ENCODE measurements at places on chromosomes 11 and 22.

DNA sequence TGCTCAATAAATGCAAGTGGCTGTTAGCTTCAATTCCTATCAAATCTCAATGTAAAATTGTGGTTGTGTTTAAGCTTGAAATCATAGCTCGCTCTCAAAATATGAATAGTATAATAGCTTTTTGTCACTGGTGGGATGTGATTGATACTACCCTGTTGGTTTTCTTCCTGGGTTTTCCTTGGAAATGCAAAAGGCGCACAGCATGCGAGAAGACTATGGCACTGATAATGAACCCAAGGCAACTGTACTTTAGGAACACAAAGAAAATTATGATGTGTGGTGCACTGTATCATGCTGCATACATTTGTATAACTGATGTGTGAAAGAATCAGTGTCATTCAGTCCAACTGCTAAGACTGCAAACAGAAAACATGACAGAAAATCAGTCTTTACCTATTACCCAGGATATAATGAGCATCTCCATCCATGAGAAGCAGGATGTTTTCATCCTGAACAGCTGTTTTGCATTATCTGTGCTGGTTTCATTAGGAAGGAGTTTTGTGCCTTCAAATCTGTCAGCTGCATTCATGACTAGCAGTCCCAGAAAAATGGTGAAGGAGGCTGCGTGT lies 101.2 kb downstream of the TRPC6 start:
- no peak for DNase-seq

DNA sequence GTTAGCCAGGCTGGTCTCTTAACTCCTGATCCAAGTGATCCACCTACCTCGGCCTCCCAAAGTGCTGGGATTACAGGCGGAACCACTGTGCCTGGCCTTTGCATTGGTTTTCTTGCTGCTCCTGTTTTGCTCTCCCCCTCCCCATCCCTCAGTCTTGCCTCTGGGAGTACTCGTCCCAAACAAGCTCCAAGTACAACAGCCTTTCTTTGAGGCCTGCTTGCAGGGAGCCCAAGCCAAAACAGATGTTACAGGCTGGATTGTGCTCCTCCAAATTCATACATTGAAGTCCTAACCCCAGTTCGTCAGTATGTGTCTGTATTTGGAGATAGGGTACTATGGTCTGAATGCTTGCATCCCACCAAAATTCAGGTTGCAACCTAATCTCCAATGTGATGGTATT lies 8.6 kb downstream of the IGLL1 start:
- DNase-seq: no peak

- DNase-seq: no peak
Measured at GRCh38 chr11:133123366-133123765, 408.9 kb downstream of the OPCML start.

DNA sequence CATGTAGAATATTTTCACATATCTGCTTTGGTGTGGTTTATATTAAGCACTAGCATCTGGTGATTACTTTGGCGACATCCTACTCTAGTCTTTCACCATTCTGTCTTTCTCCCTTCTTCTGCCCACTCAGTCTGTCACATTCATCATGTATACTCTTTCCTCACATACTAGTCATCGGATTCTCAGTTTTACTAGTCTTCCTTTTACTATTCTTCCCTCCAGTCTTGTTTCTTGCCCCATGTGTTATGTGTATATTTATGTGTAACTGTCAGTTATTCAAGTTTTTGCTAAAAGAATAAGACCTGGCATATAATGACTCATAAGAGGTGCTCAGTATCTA lies 4.6 kb upstream of the DIXDC1 start:
- DNase-seq: no peak

- peak; percentile 35 for DNase-seq
Measured at GRCh38 chr11:111938687-111939160, 1.6 kb downstream of the DIXDC1 start.

DNA sequence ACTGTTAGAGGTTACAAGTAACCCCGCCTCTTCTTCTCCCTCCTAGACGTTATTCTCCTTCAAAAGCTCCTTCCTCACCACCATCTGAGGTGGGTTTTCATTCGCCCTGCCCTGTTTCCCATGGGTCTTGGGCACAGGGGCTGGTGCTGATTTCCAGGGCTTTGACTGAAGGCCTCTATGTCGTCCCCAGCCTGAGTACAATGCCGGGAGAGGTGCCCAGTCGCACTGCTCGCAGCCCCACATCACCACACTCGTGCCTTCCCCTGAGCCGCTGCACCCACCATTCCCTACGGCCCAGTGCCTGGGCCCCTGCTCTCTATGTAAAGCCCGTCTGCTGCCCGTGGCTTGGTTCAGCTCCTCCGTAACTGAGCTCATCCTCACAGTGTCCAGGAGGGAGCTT lies 169.8 kb downstream of the DSCAML1 start:
- no peak for DNase-seq

- DNase-seq: no peak
Measured at GRCh38 chr11:44066732-44067141, 667 bp downstream of the ACCS start.

- DNase-seq: no peak
Measured at GRCh38 chr22:50420015-50420414, 54.8 kb downstream of the SBF1 start.

- peak; percentile 65 for DNase-seq
Measured at GRCh38 chr11:35160246-35160824, 21.4 kb downstream of the CD44 start.

- no peak for DNase-seq
Measured at GRCh38 chr22:29550005-29550404, 3.6 kb downstream of the THOC5 start.

GRCh38 chr22:44442851-44443595 lies 55.0 kb downstream of the RTL6 start:
- DNase-seq: no peak

DNA sequence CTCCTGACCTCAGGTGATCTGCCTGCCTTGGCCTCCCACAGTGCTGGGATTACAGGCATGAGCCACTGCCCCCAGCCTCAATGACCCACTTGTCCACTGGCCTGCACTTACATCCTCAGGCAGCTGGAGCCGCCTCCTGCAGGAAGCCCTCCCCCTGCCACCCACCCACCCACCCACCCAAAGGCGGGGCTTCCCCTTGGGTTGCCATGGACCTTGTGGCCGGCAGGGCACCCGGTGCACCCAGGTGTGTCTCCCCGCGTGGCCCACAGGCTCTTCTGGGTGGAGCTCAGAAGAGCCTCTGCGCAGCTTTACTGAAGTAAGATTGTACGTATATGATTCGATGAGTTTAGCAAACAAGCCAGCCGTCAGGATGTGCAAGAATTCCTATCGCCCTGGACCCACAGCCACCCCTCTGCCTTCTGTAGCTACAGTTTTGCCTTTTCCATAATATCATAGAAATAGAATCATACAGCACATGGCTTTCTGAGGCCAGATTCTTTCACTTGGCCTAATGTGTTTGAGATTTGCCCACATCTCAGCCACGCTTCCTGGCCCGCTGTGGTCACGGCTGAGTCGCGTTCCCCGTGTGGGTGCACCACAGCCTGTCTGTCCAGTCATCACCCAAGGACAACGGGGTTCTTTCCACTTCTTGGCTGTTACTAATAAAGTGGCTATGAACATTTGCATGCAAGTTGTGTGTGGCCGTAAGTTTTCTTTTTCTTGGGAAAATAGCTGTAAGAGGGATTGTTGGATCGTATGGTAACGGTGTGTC lies 5.3 kb upstream of the BRSK2 start:
- DNase-seq: no peak

GRCh38 chr11:61578819-61579675 lies 1.8 kb downstream of the SYT7 start:
- no peak for DNase-seq

- no peak for DNase-seq
Measured at GRCh38 chr22:46673205-46673604, 53.0 kb downstream of the GRAMD4 start.

- DNase-seq: peak; percentile 43
Measured at GRCh38 chr11:102047305-102047924, at the start of gene CFAP300. Gene CFAP300 (plus strand): TSS chr11:102047437. CDS start chr11:102047471, 34 bp downstream.

GRCh38 chr22:29734406-29734805 lies 14.6 kb downstream of the CABP7 start:
- no peak for DNase-seq

GRCh38 chr11:62459080-62459479 lies 40.2 kb downstream of the SCGB1A1 start:
- DNase-seq: no peak

- peak; percentile 50 for DNase-seq
Measured at GRCh38 chr22:35629406-35630216, 12.5 kb upstream of the MB start.

DNA sequence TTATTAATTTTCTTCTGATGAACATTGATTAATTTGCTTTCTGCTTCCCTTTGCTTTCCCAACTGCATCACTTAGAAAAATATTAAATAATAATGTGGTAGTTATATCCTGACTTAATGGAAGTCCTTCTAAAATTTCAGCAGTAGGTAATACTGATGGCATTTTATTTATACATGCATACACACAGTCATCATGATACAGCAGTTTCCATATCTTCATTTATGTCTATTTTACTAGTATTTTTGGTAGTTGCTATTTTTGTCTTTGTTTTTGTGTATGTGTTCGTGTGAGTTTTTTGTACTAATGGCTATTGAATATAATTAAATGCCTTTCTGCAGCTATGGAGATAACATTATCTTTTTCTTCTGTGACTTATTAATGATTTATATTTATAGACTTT lies 484.7 kb upstream of the CNTN5 start:
- DNase-seq: no peak

DNA sequence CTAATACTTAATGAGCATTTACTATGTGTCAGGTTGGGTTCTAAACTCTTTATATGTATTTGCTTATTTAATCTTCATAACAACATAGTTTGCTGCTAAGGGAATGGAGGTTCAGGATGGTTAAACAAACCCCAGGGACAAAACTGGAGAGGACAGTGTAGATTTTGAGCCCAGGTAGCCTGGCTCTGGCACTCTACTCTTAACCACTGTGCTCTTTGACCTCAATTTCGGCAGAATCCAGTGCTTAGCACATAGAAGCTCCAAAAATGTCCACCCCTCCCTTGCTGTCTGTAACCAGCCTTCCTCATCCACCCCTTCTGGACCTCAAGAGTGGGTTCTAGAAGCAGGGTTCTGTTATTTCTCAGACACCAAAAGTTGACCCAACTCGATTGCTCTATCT lies 88.0 kb upstream of the SYT13 start:
- DNase-seq: no peak

- DNase-seq: peak; percentile 74
Measured at GRCh38 chr11:65315204-65315865, 669 bp downstream of the CDC42EP2 start.

DNA sequence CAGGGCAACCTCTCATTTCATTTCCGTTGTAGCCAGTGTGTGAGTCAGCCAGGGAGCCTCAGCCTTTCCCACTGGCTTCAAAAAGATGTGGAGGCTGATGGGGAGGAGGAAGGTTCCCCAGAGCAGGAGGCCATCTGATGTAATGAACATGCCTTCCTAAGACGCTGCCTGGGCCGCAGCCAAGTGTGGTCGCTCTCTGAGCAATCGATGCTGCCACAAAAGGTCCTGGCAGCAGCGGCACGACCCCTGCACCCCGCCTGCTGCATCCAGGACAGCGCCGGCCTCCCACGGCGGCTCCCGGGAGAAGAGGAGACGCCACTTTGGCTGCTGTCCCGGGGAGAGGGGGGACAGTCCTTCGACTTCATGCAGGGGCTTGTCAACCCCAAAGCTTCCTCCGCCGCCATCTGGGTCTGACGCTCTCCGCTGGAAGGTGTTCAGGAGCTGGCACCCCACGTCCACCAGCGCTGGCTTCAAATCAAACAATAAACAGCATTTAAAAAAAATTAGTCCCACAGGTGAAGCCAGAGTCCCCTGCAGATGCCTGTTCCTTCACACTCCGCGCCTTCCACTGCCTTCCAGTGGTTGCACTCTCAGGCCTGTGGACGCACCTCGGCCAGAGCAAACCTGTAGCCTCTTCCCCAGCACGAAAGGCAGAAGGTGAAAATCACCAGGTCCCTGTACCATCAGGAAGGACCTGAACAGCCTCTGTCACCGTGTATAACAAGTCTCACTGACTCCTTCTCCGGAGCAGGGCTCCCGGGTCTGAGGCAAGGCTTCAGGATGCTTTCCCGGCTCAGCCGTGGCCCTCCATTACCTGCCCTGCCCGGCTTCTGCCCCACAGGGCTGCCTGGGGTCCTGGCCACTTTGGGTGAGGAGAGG lies 930.7 kb downstream of the BRD1 start:
- no peak for DNase-seq

- peak; percentile 50 for DNase-seq
Measured at GRCh38 chr11:6022956-6023355, 7.6 kb downstream of the OR56A1 start.

GRCh38 chr11:81700076-81700475 lies 1033.6 kb downstream of the FAM181B start:
- no peak for DNase-seq

DNA sequence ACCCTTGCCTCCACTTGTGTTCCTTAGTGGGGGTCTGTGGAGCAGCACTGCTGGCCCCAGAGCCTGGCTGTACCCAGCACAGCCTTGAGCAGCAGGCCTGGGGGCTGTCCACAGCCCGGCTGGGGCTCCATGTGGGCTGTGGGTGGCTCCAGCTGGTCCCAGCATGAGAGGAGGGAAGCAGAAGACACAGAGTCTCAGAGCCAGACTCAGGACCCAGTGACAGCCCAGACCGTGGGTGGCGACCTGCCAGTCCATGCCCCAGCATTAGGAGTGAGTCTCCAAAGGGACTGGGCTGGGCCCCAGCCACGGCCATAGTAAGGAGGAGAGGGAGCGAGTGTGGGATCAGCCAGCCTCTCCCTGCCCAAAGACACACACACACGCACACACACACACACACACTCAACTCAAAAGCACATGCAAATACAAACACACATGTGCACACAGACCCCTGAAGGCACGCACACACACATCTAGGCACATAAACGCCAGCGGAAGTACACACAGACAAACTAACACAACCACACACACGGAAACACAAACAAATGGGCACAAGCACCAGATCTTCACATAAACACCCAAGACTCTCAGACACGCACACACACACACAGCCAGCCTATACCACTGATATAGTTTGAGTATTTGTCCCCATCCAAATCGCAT lies 16.7 kb upstream of the LRRC10B start:
- no peak for DNase-seq

DNA sequence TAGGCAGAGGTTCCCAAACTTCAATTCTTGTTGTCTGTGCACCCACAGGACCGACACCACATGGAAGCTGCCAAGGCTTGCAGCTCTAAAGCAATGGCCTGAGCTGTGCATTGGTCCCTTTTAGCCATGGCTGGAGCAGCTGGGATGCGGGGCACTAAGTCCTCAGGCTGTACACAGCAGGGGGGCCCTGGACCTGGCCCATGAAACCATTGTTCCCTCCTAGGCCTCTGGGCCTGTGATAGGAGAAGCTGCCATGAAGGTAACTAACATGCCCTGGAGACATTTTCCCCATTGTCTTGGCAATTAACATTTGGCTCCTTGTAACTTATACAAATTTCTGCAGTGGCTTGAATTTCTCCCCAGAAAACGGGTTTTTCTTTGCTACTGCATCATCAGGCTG lies 43.6 kb upstream of the SLC6A5 start:
- DNase-seq: no peak

- peak; percentile 70 for DNase-seq
Measured at GRCh38 chr11:114059278-114059983, at the start of gene ZBTB16. Gene ZBTB16 (plus strand): TSS chr11:114059711. CDS start chr11:114063301, 3,590 bp downstream.

GRCh38 chr11:30454541-30454940 lies 131.6 kb downstream of the MPPED2 start:
- no peak for DNase-seq

- no peak for DNase-seq
Measured at GRCh38 chr11:26420331-26420730, 88.4 kb downstream of the ANO3 start.
